H4 (cell line): ENCODE measurements at places on chromosomes 12 and 14. TPM values are rescaled to one million over a fixed set of nuclear protein-coding genes. Genes with fewer than 3 reads are reported as not detected.

DNA sequence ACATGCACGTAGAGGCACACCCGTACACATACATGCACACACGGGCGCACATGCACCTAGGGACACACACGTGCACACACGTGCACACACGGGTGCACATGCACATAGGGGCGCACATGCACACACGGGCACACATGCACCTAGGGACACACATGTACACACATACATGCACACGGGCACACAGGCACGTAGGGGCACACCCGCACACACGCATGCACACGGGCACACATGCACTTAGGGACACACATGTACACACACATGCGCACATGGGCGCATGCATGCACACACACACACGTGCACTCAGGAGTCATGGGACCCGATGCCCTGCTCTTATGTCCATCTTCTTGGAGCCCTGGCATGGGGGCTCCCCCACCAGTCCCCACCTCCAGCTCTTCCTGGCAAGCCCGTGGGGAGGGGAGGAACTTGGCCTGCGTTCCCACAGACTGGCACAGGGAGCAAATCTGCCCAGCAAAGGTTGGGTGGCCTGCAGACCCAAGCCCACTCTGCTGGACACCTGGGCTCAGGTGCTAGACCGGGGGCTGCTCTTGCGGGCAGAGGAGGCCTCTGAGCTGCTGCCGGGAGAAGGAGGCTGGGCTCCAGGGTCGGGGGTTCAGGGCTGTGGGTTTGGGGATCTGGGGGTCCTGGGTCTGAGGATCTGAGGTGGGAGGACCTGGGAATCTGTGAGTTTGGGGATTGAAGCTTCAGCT is 51.4 kb downstream of the KIF26A start:
- no peak for DNase-seq

DNA sequence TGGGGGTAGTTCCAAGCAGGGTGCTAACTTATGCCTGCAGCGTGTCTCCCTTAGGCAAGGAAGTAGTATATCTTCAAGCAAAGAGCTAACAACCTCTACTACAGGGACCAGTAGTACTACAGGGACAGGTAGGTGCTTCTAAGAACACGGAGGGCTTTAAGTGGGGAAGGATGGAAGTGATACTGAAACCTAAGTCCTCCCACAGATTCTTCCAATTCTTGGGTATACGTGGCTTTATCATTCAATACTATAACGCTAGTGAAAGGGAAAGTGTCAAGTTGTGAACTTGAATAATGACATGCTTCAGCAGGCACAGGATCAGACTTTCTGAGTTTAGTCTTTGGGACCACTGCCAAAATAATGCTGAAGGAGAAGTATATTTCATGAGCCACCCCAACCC is 241.7 kb downstream of the CEP128 start:
- DNase-seq = no peak

DNA sequence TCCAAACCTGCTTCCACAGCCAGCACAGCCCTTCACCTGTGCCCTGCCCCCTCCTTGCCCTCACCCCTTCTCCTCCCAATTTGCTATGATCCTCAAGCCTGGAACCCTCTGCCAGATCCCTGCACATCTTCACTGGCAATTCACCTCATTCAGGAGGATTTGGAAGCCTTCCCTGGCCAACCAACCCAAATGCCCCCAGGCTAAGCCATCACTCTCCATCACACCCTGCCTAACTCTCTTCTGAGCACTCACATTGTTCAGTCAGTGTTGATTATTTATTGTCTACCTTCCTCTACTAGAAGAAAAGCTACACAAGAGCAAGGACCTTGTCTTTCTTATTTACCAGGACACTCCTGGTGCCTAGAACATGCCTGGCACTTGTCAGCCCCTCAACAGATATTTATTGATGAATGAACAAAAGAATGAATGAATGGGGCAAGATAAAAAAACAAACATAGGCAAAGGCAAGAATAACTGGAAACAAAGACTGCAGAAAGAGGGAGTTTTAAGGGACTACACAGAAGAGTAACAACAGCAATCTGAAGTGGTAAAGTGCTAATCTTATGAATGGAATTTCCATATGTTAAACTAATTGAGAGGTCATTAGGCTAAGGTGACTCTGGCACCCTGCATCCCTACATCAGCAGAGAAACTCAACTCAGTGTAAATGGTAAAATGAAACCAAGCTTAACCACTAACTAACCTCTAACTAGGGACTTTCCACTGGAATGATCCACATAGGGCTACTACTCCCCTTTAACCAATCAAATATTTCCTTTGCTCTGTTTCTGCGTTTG is 33.4 kb downstream of the TMTC1 start:
- no peak for DNase-seq

DNA sequence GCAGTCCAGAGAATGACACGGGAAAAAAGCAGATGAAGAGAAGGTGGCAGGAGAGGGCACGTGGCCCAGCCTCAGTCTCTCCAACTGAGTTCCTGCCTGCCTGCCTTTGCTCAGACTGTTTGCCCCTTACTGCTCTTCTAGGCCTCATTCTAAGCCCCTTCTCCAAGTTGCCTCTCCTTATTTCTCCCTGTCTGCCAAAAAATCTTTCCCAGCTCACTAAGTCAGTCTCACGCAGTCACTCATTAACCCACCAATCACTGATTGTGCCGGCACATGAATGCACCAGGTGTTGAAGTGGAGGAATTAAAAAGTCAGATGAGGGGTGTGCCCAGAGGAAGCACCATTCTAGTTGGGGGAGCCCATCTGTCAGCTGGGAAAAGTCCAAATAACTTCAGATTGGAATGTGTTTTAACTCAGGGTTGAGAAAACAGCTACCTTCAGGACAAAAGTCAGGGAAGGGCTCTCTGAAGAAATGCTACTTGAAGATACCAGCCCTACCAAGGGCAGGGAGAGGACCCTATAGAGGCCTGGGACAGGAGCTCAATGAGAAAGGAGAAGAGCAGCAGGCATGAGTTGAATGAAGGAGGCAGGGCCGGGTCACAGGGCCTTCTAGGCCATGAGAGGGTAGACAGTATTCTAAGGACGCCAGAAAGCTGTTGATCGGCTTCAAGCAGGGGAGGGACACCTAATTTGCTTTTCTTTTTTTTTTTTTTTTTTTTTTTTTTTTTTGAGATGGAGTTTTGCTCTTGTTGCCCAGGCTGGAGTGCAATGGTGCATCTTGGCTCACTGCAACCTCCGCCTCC is 40.9 kb downstream of the DAD1 start:
- no peak for DNase-seq

The DEPDC4 gene
- 2.3 and 2.5 TPM in 2 replicates for total RNA-seq

The FAM161B gene
- total RNA-seq = 1.1 and 1.3 TPM in 2 replicates
